ENCODE measurements at places on chromosomes 3 and 15.

DNA sequence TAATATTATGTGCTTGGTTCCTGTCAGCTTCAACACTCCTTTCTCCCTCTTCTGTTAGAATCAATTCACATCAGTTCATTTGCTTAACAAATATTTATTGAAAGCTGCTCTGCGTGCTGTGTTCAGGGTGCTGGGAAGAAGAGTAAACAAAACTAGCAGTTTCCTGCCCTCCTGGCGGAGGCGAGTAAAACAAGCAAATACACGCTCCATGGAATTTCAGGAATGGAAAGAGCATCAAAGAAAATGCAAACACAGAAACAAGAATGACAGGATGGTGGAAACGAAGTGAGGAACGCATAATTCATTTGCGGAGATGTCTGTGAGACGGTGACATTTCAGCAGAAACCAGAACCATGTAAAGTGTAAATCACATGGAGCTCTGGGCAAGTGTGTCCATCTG, 49.4 kb upstream of the SPTSSB start:
- no peak for DNase-seq

DNA sequence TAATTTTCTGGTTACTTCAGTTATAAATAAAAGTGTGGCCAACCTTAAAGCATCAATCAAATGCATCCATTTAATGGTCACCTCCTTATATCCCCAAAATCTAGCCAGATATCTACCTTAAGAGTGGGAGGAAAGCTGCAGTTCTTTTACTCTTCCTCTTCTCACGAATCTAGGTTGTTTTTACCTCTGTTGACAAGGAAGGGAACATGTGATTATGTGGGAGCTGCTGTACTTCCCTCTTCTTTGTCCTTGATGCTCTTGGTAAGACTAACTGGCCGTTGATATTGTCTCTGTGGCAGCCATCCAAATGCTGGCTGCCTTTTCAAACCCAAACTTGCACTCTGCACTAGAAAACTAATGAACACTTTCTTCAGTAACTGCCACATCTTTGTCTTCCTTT, 275.3 kb upstream of the CADM2 start:
- no peak for DNase-seq

GRCh38 chr15:59347915-59348314, 24.8 kb downstream of the MYO1E start:
- no peak for DNase-seq

- DNase-seq, result no peak
These were observed 50.6 kb upstream of the PHLDB2 start for GRCh38 chr3:111808439-111808838.

DNA sequence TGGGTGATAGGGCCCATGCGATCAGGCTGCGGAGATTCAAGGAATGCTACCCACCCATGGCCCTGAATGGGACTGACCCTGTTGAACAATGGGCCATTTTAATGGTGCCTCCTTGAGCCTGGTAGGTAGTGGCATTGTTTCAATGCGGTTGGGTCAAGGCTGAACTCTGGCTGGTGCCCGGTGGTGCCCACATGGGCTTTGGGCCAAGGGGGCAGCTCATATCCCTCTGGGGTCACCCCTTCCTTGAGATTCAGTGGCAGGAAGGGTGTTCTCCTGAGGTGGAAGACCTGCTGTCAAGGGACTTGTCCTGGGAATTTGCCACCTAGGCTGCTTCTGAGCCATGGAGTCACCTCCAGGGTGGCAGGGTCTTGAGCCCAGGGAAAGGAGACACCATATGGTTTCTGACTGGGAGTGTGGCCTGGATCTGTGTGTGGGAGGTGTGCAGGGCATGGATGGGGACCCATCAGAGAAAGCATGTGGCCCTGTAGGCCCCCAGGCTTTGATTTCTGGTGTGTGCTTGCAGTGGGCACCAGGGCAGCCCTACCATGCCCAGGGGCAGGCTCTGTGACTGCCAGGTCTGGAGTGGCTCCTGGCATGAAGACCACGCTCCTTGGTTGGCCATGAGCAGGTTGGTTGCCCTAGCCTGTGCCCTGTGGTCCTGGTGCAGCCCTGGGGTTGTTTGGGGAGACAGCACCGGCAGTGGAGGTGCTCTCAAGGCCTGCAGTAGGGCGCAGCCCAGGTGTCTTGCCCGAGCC, 199.9 kb downstream of the UBE3A start:
- DNase-seq, result no peak

DNA sequence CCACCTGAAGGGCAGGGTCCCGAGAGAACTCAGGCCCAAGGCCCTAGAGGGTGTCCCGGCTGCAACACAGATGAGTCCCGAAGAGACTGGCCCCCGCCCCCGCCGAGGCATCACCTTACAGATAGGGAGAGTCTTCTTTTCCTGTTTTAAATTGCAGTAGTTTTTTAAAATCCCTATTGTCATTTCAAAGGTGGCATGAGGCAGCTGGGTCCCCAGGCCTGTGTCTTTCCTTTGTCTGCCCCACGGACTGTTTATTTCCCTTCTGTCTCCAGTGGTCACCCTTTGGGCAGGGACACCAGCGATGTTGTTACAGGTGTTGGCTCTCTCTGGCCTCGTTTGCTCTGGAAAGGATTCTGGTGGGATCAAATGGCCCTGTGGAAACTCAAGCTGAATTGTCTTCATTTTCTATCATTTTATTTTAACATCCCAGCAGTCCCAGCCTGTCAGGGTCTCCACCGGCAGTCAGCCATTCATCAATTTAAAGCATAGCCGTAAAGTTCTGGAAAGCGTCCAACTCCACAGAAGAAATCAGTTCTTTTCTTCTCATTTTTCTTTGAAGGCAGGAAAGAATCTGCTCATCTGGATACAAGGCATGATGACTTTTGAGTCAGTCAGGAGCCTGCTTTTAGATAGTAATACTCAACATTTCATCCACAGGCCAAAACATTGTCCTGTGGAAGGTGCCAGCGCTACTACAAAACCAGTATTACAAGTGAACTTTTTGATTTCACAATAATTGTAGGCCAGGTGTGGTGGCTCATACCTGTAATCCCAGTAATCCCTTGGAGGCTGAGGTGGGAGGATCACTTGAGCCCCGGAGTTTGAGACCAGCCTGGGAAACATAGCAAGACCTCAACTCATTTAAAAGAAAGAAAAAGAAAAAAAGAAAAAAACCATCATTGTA, 96.2 kb downstream of the HES1 start:
- DNase-seq, result no peak

- no peak for DNase-seq
These were observed 3.9 kb upstream of the CHSY1 start for GRCh38 chr15:101255615-101256241.

DNA sequence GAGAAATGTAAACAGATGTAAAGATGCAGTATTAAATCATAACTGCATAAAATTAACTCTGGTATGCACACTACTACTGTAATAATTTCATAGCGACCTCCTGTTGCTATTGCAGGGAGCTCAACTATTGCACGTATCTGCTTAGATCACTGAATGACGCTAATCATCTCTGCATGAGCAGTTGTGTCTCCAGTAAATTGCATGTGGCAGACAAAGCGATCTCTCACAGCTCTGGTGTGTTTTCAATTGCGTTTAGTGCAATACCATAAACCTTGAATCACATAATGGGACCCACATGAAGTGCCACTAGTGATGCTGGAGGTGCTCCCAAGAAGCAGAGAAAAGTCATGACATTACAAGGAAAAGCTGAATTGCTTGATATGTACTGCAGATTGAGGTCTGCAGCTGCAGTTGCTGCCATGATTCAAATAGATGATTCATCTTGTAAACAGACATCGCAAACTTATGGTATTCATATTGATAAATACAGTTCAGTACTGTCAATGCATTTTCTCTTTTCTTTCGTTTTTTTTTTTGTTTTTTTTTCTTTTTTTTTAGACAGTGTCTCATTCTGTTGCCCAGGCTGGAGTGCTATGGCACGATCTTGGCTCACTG, 30.2 kb upstream of the LCTL start:
- DNase-seq, result no peak

GRCh38 chr3:188361888-188362287, 207.9 kb downstream of the LPP start:
- DNase-seq, result no peak

DNA sequence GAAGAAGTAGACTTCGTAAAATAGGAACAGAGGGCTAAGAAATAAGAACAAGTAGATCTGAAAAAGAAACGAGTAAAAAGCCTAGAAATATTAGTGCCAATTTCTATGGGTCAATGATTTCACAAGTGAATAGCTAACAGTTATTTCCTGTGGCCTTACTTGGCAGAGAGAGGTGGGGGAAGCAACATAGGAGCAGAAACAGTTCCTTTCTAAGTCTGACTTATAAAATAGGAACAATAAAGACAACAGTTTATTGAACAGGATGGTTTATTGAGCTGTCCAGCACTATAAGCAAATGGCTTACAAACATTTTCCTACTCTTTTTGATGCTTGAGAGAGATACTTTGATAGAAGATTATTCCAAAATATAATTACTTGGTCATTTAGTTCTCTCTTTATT, 37.9 kb downstream of the AGTR1 start:
- DNase-seq, result no peak

- no peak for DNase-seq
These were observed 454.9 kb downstream of the IL5RA start for GRCh38 chr3:2655229-2655701.

- DNase-seq, result no peak
These were observed 4.8 kb downstream of the LRRC58 start for GRCh38 chr3:120344349-120344748.
